ENCODE measurements at places on chromosomes 12 and 14.

- no peak for DNase-seq
Measured at GRCh38 chr12:5808981-5809380, 136.1 kb downstream of the ANO2 start.

DNA sequence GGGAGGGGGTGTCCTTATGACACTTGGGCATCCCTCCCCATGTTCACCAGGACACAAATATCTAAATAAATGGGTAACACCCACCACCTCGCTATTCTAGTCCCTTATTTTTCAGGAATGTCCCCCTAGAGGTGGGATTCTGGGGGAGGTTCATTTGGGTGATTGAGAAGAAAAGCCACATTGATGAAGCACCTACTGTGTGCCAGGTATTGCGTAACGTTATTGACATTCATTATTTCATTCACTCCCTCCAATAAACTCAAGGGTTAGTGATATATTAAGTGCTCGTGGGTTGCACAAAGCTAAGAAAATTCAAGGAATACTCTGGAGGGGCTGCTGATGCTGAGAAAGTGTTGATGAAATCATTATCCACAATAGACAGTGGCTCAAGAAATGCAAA, 92.5 kb upstream of the NOS1 start:
- no peak for DNase-seq

- no peak for DNase-seq
Measured at GRCh38 chr12:104026841-104027599, 23.0 kb downstream of the GLT8D2 start.

DNA sequence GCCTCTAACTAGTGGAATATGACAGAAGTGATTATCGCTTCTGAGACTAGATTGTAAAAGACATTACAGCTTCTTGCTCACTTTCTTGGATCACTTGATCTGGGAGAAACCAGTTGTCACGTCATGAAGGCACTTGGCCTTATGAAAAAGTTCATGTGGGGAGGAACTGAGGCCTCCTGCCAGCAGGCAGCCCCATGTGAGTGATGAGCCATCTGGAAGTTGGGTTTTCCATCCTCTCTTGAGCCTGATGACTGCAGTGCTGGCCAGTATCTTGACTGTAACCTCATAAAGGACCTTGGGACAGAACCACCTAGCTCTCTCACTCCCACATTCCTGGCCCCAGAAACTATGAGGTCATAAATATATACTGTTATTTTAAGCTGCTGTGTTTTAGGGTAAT, 28.0 kb downstream of the TTLL5 start:
- DNase-seq: no peak

GRCh38 chr12:24678436-24678835, 270.5 kb downstream of the BCAT1 start:
- DNase-seq: no peak

GRCh38 chr14:55412676-55413075, 1.0 kb upstream of the ATG14 start:
- DNase-seq: no peak

DNA sequence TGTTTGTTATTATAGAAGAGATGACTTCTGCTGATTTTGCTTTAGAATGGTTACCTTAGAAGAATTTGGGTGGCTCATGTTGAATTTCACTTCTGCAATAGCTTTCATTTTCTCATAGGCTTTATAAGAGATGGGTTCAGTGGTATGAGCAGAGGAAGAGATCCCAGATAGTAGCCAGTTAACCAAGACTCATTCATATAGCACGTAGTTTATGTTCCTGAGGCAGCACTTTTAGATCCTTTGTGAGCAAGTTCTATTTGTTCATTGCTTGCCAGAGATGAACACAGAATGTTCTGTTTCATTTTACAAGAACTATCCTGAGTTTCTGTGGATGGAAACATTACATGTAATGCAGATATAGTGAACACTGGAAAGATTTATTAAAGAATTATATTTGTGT, 32.2 kb downstream of the RAB21 start:
- DNase-seq: no peak

DNA sequence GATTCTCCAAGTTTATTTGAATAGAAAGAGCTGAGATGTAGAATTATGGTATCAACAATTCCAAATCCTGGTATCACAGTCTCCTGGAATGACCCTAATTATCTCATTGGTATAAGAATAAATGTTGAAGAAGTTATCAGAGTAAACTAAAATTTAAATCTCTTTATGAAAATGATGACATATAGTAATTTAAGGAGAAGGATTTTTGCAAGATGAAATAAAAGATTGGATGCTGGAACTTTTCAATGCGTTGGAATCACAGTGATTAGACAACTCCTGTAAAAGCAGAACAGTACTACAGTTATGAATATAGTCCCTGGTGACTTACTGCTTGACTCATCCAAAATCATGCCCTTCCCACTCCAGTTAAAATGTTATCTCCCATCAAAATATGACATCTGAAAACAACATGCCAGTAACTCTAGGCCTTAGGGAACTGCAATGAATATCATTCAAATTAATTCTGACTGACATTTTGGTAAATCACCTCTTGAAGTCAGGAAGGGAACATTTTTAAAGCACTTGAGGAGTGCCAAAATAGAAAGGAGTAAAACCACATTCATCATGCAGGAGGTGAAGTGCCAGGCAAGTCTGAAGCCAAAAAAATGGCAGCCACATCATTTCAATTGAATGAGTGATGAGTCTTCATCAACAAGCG, 197.8 kb upstream of the PRKD1 start:
- no peak for DNase-seq

- no peak for DNase-seq
Measured at GRCh38 chr12:106022568-106023012, 116.2 kb downstream of the NUAK1 start.

DNA sequence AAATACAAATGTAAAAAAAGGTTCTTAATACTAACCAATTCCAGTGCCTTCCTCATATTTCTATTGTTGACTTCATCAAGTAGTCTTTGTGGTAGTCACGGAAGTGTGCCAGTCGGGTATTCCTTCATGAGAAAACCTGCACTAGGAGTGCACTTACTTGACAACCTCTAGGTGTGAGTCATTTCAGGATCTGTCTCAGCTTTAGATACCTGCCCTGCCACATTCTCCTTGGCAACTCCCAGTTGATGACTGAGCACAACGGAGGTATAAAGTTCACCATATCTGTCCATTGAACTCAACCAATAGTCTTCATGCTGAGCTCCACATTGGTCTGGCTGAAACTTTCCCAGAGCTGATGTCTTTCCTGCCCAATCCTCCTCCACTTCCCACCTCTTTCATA, 215.7 kb downstream of the SYT10 start:
- no peak for DNase-seq

DNA sequence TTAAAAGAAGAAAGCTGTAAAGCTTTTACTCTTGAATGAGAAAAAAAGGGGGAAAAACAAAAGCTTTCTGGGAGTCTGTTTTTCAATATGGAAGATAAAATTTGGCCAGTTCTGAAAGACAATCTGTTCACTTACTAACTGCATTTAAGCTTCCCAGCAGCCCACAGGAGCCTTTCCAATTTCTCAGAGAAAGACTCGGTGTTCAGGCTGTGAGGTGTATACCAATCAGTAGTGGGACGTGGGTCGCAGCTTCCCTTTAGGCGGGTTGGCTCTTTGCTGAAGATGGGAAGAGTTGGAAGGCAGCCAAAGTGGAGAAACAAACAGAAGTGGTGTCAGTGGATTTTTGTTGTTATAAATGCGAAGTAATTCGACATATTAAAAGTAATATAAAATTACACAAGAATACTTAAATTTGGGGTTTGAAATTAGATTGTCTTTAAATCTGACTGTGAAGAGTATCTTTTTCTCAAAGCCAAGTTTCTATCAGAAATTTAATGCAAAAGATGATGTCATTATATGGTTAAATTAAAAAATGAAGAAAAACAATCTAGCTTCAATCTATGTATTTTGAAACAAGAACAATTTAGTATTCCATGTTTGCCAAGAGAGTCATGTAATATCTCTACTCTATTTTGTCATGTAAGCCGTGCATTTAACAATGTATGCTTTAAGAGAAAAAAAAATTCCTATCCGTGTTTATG, 590.2 kb upstream of the ATXN7L3B start:
- no peak for DNase-seq

DNA sequence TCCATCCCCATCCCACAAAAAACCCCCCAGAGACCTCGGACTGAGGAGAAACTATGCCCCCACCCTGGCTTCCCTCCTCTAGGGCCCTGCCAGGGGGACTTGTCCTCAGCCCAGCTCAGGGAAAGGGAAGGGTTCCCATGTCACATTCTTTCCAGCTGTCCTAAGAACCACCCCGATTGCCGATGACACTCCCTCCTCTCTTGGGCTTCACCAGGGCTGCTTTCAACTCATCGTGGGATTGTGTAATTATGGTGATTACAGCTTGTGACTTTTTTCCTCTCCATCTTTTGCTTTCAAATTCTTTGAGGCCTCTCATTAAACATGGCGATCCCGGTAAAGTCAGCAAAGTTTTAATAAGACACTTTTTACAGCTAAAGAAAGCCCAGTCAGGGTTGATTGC, 344.0 kb downstream of the DPF3 start:
- DNase-seq: no peak

GRCh38 chr14:50835280-50835679, 4.3 kb upstream of the NIN start:
- DNase-seq: no peak

DNA sequence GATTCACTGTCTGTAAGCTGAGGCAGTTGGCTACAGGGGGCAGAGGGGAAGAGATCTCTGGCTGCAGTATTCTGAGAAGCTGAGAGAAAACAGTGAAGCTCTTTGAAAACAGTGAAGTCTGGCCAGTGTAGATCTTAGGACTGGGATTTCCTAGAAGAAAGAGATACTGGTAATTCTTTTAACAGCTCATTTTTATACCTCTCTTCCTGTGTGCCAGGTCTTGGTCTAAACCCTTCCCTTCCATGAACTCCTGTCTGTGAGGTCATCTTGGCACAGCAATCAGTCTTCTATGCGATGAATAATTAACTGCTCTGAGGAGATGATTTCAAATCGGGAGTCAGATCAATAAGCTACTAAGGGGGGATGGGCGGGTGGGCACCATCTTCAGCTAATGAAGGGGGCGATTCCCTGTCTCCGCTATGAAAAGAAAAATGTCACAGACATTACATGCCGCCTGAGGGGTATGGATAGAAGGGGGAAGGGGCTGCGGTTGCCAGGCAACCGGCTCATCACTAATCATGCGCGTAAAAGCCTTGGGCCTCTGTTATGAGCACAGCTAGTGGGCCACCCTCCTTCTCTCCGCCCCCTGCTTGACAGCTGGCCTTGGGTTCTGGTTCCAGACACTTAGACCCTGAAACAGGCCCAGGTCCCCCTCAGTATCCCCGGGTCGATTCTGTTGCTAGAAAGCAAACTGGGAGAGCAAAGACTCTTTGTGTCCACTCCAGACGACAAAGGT, 75.3 kb upstream of the CEP83 start:
- DNase-seq: no peak

DNA sequence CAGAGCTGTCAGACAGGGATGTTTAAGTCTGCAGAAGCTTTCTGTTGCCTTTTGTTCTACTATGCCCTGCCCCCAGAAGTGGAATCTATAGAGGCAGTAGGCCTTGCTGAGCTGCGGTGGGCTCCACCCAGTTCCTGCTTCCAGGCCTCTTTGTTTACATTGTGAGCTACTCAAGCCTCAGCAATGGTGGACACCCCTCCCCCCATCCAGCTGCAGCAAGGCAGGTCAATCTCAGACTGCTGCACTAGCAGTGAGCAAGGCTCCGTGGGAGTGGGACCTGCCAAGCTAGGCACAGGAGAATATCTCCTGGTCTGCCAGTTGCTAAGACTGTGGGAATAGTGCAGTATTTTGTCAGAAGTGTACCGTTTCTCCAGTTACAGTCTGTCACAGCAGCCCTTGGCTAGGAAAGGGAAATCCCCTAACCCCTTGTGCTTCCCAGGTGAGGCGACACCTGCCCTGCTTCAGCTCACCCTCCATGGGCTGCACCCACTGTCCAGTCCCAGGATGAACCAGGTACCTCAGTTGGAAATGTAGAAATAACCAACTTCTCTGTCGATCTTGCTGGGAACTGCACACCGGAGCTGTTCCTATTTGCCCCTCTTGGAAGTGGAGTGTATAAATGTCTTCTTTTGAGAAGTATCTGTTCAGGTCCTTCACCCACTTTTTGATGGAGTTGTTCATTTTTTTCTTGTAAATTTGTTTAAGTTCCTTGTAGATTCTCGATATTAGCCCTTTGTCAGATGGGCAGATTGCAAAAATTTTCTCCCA, 213.5 kb upstream of the SLC38A2 start:
- no peak for DNase-seq

DNA sequence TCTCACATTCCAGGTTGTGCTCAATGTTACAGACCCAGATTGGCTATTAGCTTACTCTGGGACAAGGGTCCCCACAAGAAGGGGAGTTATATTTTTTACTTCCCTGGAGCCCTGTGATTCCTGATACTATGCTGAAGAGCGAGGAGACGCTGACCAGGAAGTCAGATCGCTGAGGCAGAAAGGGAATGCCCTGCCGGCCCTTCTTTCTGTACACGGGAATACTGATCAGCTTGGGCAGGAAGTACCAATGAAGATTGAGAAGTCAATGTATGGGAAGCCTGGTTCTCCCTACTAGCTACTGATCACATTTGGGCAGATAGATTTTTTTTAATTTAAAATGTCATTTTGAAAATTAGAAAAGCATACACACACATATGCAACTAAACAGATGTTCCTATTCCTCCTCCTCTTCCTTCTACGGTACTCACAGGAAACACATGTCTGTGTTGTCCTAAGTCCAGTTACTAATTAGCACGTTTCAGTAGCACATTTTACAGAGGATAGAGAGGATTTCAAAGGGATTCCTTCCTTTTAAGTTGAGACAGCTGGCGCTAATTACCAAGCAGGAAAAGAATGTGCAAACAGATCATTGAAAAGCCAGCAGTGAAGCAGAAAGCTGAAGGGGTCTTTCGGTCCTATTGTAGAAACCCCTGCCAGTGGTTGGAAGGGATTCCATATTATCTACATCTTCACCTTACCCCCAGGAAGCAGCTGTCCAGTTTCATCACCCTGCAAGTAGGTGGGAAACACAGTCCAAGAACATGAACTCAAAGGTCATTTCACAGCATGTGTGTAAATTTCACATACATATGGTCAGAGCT, 292.4 kb downstream of the DUSP6 start:
- DNase-seq: no peak

DNA sequence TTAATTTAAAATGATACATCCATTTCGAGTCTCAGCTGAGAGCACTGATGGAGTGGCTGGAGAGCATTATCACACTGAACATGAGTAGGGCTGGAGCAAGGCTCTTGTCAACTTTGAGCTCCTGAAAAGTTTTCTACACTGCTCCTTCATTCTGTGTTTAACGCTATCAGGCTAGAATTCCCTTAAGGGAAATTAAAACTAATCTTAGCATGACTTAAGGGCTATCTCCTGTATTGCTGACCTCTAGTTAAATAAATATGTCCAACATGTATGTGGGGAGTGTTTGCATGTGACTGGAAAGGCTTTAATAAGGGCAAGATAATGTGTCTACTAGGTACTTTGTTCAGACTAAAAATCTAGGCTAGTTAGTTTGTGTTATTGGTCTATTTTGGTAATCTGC, 116.7 kb upstream of the CAND1 start:
- DNase-seq: no peak

DNA sequence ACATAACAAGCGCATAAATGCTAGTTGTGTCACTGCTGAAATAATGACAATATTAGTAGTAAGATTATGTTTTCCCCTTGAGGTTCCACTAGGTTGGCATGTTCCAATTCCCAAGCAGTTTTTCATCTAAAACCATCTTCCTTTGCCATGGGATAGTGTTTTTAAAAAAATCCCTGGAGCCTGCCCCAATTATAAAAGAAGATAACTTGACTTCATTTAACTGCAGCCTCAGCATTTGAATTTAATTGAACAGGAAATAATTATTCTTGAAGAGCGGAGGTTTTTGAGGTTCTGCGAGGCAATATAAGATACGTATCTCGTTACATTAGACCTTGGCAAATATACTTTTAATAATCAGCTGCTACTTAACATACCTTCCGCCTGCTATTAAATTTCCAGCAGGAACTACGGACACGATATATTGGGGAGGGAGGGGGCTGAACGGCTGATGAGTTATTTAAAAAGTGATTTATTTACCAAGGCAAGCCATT, 65.2 kb upstream of the HSPB8 start:
- DNase-seq: no peak

Data from cortex of kidney (tissue), 1 donor.